ENCODE measurements at places on chromosomes 2 and 18. TPM values are rescaled to one million over a fixed set of nuclear protein-coding genes. Genes with fewer than 3 reads are reported as not detected.

The TMEM17 gene
- 0.65 TPM for total RNA-seq

The RNMT gene
- 10.5 TPM for total RNA-seq

The SPP2 gene
- total RNA-seq = not detected

The SRD5A2 gene
- not detected for total RNA-seq

Measured in bladder microvascular endothelial cell (primary cell).